ENCODE measurements at places on chromosomes 1 and 21. TPM values are rescaled to one million over a fixed set of nuclear protein-coding genes. Genes with fewer than 3 reads are reported as not detected.

DNA sequence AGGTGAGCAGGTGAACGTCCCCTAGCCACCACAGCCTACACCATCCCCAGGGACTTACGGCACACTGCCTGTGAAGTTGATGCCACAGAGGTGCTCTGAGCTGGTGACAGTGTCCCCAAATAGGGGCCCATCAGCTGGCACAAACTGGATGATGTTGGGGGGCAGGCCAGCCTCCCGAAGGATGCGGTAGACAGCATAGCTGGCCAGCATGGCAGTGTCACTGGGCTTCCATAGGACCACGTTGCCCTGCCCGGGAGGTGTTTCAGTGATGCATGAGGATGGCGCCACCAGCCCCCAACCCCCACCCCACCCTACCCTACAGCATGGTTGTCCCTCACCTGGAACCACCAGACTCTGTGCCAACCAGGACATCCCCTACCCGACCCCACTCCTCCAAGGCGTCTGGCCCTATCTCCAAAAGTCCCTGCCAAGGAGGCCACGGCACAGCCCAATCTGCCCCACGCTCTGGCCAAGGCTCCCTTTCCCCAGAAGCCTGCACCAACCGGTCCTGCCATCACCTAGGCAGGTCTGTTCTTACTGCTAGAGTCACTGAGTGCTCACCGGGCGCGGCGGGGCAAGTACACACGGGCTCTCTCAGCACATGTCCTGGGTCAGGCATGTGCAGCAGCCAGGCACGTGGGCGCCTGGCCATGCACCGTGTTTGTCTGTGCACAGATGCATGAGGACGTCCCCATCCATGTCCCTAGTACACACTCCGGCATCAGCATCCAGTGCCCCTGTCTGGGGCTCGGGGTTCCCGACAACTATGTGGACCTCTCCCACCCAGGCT is 20.5 kb downstream of the ALDH4A1 start:
- no peaks in the 10 kb centered on the region for H3K4me1 ChIP-seq
- H3K4me3 ChIP-seq = no peak overlapping the region
- no peak overlapping the region for H3K27ac ChIP-seq
- no peaks in the 10 kb centered on the region for H3K36me3 ChIP-seq
- no peak for DNase-seq
- H3K27me3 ChIP-seq = no peaks in the 10 kb centered on the region

GRCh38 chr1:48869116-48869893 is 92.6 kb upstream of the BEND5 start:
- no peak for DNase-seq
- H3K4me3 ChIP-seq = no peak overlapping the region

DNA sequence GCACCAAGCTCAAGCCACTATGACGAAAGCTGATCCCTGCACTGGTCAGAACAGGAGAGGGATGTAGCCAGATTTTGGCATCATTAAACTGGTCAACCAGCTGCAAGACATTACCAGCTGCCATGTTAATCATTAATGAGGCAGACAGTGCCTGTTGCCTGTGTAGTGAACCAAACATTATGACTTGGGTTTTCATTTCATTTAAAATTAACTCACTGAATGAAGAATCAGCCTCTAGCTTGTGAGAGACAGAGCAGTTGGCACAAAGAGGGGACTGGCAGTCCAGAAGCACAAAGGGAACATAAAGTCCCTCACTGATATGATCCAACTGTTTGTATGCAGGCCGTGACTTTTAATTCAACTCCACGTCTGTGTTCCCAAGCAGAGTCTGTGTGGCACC is 318.9 kb downstream of the SEC16B start:
- no peaks in the 10 kb centered on the region for H3K27me3 ChIP-seq
- no peak overlapping the region for H3K27ac ChIP-seq
- no peaks in the 10 kb centered on the region for H3K36me3 ChIP-seq

GRCh38 chr1:158509471-158510156 is 37.6 kb downstream of the OR10R2 start:
- H3K4me1 ChIP-seq = no peaks in the 10 kb centered on the region
- no peak overlapping the region for H3K27ac ChIP-seq
- peaks cover 19% of the 10 kb centered on the region for H3K27me3 ChIP-seq
- no peak overlapping the region for H3K4me3 ChIP-seq
- no peaks in the 10 kb centered on the region for H3K36me3 ChIP-seq

Gene SLC9C2
- not detected for total RNA-seq

Gene PDPN
- total RNA-seq = not detected

Gene LYSMD1
- total RNA-seq = 4.0 TPM

Measured in activated CD4-positive, alpha-beta T cell treated with anti-CD3 and anti-CD28 coated beads, Interleukin-2, amount 10 ng/mL, durations not matched to agents 7 days and 5 days (primary cell).